Endothelial cell of coronary artery (primary cell): ENCODE measurements at places on chromosomes 12 and 14. TPM values are rescaled to one million over a fixed set of nuclear protein-coding genes. Genes with fewer than 3 reads are reported as not detected.

LHX5 gene
- not detected in 2 replicates for total RNA-seq

AQP2 gene
- not detected in 2 replicates for total RNA-seq

RERGL gene
- total RNA-seq = not detected in 2 replicates

LPAR5 gene
- total RNA-seq = not detected in 2 replicates

FRS2 gene
- 12.4 and 18.0 TPM in 2 replicates for total RNA-seq

CLEC12A gene
- total RNA-seq = not detected in 2 replicates
